ENCODE measurements at places on chromosomes 12 and 14.

DNA sequence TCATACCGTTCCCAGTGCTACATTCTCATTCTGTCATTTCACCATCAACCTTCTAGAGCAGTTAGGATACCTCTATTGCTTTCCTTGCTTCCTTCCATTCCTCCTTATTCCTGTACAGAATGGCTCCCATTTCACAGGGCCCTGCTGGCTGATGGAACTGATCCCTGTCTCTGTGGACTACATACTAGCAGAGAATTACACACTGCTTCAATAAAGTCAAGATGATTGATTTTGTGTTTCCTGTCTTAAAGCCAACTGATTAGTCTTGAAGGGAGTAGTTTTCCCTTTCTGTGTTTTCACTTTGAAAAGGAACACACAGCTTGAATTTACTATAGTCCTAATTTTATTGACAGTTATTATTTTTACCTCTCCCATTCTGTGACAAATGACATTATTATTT lies 130.1 kb downstream of the ST8SIA1 start:
- DNase-seq, result no peak

GRCh38 chr14:55624913-55625312 lies 44.9 kb downstream of the KTN1 start:
- no peak for DNase-seq

DNA sequence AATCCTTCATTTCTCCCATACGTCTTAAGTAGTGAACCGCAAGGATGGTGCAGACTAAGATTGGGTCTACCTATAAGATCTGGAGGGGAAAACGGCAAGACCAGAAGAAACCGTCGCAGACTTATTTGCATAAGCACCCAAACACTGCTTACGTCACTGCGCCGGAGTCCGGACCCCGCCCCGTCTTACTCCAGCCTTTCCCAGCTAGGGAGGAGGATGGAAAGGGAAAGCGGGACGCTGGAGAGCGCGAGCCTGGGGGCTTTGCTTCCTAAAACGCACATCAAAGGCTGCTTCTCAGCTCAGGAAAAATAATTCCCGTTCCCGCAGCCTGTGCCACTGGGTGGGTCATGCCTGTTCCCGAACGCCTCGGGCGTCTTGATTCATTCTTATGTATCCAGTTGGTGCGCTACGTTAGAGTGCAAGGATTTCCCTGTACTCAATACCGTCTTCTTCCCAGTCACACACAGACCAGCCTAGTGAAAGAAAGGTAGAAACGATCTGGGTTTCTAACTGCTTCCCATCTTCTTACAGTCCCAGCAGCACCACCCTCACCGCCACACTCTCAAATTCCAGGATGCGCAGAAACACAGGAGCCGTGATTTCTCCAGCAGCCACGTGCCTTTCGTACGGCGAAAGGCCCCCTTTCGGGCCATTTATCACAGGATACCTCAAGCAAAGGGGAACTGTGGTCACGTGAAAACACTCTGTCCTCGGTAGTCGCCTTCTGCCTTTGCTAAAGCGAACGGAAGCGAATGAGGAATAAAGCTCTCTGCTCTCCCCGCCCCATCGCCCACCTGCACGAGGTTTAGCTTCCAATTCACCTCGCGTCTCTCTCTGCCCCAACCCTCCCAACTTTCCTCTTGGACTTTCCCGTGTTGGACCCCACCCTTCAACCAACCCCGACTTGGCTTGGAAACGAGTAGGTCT lies 1.1 kb downstream of the SLC6A15 start:
- no peak for DNase-seq

- peak; percentile 90 for DNase-seq
Observed at GRCh38 chr12:89949457-89950195, 241.0 kb upstream of the ATP2B1 start.

- DNase-seq, result no peak
Observed at GRCh38 chr14:20998139-20998538, 954 bp upstream of the SLC39A2 start.

DNA sequence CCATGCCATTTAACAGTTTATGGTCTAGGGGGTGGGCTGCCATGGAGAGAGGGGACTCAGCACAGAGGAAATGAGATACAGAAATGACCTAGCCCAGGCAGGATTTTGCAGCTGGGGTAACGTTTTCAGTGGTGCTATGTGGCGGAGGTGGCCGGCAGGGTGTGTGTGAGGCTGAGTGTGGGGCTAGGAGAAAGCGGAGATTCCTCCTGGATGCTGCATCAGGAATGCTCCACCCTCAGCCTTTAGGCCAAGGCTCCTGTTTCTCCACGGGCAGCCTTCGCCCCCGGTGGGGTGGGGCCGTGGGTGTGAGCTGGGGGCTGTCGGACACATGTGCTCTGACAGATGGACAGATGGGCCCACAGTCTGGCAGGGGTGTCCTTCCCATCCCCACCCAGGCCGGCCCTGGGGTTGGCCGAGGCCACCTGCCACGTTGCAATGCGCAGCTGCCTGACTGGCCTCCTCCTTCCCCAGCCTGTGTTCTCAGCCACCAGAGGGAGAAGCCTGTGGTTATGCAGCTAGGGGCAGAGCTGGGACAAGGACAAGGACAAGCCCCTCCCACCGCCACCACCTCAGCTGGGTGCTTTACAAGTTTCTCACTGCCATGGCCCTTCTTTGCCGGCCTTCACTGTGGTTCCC lies 44.3 kb downstream of the TEAD4 start:
- no peak for DNase-seq

DNA sequence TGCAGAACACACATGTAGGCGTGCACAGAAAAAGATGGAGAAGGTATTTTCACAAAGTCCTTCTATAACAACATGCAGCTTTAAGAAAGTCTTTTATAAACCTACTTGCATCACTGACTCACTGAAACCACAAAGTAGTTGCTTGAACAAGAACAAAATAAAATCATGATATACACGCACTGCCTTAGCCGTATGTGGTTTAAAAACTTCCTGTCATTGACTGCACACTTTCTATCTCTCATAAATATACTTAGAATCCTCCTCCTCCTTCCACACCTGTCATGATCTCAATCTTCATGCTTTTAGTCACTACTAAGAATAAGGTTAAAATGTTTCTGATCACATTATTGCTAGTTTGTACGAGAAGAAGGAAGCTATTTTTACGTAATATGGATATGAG lies 31.8 kb upstream of the RAD51AP1 start:
- DNase-seq, result peak; percentile 80
